Renal cortical epithelial cell (primary cell): ENCODE measurements at places on chromosomes 13 and 19. TPM values are rescaled to one million over a fixed set of nuclear protein-coding genes. Genes with fewer than 3 reads are reported as not detected.

Gene ARHGAP45
- total RNA-seq: 8.3 and 13.4 TPM in 2 replicates

- DNase-seq: no peak
Measured at GRCh38 chr19:51547397-51548212, 16.1 kb upstream of the SIGLEC6 start.

GRCh38 chr13:114128624-114129522 is 3.5 kb downstream of the RASA3 start:
- peak; percentile 89 for DNase-seq

GRCh38 chr13:110640591-110641029 is 25.3 kb downstream of the NAXD start:
- peak; percentile 11 for DNase-seq

Gene ZNF565
- total RNA-seq: 5.0 and 7.9 TPM in 2 replicates

DNA sequence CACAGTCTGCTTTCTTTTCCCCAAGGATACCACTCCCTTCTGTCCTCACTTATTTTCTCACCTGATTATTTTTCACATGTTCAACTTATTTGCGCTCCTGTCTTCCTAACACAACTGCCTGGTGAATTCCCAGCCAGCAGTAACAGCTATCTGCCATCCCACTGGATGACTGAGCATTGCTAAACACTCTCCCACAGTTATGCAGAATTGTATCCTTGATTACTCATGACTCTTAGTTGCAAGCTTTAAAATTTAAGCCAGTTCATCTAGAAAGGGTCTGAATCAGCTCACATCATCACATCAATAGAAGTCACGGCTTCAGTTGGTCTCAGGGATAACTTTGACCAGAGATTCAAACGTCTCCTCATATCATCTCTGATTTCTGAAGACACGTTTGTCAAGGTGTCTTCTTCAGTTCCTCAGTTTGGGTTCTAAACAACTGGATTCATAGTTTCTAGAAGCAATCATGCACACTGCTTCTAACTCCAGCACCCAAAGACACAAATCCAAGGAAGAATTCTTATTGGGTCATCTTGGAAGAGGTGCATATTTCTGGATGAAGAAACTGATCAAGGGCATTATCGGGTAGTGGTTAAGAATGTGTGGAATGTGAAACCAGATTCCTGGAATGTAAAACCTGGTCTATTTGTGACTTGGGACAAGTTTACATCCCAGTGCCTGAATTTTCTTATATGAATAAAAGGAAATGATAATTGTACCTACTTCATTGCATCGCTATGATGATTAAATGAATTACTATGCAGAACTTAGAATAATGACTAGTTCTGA is 13.9 kb upstream of the DACH1 start:
- peak; percentile 89 for DNase-seq

DNA sequence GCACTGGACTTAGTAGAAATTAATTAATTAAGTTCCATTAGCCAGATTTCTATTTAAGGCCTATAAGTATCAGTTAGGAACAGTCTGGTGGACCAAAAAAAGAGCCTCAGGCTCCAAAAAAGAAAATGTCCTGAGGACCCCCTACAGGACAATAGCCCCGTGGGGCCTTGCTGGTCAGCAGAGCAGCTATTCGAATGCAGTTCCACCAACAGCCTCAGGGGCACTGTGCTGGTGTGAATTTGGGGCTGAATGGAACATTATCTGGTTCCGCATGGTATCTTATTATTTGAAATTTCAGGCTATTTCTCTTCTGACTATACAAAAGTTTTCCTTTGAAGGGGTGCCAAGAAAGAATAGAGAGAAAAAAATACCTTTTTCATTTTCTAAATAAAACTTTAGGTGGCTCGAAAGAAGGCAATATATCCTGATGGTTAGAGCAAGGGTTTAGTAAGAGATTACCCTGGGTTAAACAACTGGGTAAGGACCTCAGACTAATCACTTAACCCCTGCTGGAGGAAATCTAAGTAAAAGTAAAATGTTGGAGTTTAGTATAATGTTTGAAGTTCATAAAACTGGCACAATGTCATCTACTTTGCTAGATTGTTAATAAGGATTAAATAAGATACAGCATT is 147.2 kb downstream of the MIPEP start:
- DNase-seq: no peak

- DNase-seq: no peak
Measured at GRCh38 chr13:98144027-98144741, 1.3 kb downstream of the FARP1 start.
